H4 (cell line): ENCODE measurements at places on chromosomes 1 and 21. TPM values are rescaled to one million over a fixed set of nuclear protein-coding genes. Genes with fewer than 3 reads are reported as not detected.

- peak; percentile 19 for DNase-seq
Observed at GRCh38 chr1:243345205-243345604, 89.4 kb downstream of the SDCCAG8 start.

LMX1A gene
- total RNA-seq: not detected in 2 replicates

ADCY10 gene
- 0.02 TPM in 1 of 2 replicates, not detected in the other for total RNA-seq

- DNase-seq: no peak
Observed at GRCh38 chr1:167492481-167492910, 25.8 kb downstream of the CD247 start.

DNA sequence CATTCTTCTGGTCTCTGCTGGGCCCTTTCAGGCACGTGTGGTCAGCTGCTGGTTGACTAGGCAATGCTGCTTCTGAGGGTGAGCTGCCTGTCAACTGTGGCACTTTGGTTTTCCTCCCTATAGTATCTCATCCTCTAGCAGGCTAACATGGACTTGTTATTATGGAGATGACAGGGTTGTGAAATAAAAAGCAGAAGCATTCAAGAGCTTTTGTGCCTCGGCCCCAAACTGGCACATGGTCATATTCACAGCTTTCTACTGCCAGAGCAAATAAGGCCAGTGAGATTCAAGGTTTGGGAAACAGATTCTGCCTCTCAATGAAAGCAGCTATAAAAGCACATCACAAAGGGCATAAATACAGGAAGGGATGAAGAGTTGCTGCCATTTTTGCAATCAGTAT is 1.6 kb upstream of the ZNF124 start:
- DNase-seq: no peak

DNA sequence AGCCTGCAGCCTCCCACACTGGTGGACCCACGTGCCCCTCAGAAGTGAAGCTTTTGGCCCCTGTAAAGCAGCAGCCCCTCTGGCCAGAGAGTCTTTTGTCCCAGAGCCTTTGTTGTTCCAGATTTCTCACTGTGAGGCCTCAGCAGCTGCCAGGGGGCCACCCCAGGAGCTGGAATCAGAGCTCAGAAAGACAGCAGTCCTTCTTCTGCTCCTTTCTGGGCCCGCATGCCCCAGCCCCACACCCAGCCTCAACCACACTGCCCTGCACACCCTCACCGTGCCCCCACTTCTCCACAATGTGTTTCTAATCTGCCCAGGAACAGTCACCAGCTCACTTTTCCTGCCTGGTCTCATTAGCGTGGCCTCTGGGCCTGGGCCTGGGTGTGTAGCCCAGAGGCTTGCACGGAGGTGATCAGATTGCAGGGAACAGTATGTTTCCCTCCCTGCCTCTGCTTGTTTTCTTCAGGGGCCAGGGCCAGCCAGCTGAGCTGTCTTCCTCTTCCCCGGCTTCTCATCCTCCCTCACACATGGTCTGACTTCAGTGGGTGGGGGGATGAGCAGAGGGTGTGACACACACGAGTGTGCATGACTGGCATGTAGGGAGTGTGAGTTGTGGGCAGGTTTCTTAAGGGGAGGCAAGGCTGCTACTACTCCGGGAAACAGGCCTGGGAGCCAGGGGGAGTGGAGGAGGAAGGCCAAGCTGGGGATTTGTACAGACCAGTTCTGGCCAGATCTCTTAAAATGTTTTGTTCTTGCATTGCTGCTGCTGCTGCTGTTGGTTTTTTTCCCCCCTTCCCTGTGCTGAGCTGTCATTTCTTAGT is 82.5 kb upstream of the ZNF648 start:
- DNase-seq: peak; percentile 12

CAPN9 gene
- 0.50 TPM in 1 of 2 replicates, not detected in the other for total RNA-seq

- no peak for DNase-seq
Observed at GRCh38 chr1:67948151-67949080, 102.0 kb downstream of the DIRAS3 start.

- DNase-seq: no peak
Observed at GRCh38 chr1:167755654-167756053, 33.9 kb downstream of the MPZL1 start.

DNA sequence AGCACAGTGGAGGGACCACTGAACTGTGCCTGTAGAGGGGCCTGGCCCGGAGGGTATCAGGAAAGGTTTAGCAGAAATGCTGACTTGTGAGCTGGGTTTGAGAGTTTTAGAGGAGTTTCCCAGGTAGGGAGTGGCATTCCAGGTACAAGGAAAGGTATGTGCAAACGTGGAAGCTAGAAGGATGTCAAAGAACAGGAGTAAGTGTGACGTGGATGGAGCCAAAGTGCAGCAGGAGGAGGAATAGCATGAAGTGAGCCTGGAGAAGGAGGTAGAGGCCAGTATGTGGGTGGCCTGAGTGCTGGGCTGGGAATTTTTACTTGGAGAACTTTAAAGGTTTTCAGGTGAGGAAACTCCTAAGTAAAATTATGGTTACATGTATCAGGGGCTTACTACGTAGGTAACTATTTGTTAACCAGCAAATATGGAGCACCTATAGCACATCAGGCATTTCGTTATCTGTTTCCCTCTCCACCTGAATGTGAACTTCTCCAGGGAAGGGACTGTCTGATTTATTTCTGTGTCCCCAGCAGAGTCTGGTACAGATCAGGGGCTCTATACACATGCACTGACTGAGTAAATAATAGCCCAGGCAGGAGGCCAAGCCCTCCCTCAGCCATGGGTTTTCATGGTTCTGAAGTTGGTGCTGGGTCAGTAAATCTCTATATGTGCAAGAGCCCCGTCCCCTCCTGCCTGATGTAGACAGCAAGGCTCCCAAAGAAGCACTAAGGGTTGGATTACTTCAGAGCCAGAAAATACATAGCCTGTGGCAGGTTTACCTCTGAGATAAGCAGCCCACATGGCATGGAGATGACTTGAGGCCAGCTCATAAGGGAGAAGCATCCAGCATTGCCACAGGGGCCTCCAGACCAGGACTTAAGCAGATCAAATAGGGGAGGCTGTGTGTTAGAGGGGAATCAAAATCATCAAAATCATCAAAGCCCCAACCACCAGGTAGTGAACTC is 43.4 kb downstream of the CDCP2 start:
- no peak for DNase-seq

GRCh38 chr1:27970401-27970800 is 10.6 kb downstream of the XKR8 start:
- no peak for DNase-seq
